Muscle of arm (tissue), 14 donors: ENCODE measurements at places on chromosomes 2 and 18. TPM values are rescaled to one million over a fixed set of nuclear protein-coding genes. Genes with fewer than 3 reads are reported as not detected.
A peak's percentile ranks its signal among the peaks of the same experiment; 100 is the strongest.

LANCL1 gene
- 65.3 TPM for polyA plus RNA-seq

WIPF1 gene
- polyA plus RNA-seq, result 53.5 TPM

POTEI gene
- 0.06 TPM for polyA plus RNA-seq

FLACC1 gene
- 1.6 TPM for polyA plus RNA-seq

- no peak for DNase-seq
Measured at GRCh38 chr18:55375930-55376329, 212.1 kb downstream of the TCF4 start.

- no peak for DNase-seq
Measured at GRCh38 chr2:191515551-191515950, 162.4 kb upstream of the NABP1 start.

GRCh38 chr2:201254081-201254730, 6.1 kb upstream of the CASP8 start:
- no peak for DNase-seq

- no peak for DNase-seq
Measured at GRCh38 chr2:39448169-39448502, 11.1 kb upstream of the MAP4K3 start.

- peak; percentile 95 for DNase-seq
Measured at GRCh38 chr2:43324259-43325106, 98.1 kb upstream of the ZFP36L2 start.

DNA sequence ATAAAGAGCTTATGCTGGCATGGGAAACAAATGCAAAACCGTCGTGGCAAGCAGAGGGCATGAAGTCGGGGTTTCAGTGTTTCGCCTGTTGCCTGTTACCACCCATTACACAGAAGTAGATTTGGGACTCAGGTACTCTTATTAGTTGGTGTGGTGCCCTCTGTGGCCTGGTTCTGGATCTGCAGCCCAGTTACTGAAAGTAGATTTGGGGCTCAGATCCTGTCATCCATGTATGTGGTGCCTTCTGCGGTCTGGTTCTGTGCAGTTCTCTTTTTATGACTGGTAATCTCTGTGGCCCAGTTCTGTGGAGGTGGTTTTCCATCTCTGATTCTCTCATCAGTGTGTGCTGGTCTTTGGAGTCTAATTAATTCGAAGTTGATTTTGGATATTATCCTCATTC, 45.2 kb downstream of the ADNP2 start:
- no peak for DNase-seq

DNA sequence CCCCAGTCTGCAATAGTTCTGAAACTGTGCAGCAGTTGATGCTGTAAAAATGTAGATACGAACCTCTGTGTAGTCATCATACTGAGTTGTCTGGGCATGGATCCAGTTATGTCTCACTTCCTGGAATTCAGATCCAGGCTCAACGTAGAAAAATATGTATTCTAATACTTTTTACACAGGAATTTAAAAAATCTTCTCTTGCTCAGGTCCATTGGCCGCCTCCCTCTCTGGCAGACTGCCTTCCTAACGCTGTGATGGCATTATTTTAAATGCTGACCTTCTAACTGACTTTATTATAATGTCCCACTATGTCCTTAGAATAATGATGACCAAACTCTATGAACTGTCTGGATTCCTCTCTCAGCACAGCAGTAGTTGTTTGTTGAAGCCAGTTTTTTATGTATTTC, 119.6 kb downstream of the FEZ2 start:
- peak; percentile 90 for DNase-seq

DNA sequence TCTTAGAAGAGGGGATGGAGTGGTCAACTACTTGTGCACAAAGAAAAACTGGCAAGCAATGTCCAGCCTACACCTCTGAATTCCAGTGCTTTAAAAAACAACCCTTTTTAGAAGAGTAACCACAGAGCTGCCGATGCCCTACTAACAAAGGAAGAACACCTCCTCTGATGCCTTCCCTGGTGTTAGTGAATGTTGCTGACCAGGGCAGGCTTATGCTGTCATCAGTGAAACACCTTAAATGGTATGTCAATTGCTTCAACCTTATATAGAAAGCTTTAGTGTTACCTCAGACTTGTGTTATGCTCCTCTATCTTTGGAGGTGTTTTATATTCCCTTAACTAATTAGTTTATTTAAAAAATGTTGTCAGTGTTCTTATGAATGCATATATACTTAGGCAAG, 79.7 kb upstream of the FZD5 start:
- DNase-seq, result no peak

DNA sequence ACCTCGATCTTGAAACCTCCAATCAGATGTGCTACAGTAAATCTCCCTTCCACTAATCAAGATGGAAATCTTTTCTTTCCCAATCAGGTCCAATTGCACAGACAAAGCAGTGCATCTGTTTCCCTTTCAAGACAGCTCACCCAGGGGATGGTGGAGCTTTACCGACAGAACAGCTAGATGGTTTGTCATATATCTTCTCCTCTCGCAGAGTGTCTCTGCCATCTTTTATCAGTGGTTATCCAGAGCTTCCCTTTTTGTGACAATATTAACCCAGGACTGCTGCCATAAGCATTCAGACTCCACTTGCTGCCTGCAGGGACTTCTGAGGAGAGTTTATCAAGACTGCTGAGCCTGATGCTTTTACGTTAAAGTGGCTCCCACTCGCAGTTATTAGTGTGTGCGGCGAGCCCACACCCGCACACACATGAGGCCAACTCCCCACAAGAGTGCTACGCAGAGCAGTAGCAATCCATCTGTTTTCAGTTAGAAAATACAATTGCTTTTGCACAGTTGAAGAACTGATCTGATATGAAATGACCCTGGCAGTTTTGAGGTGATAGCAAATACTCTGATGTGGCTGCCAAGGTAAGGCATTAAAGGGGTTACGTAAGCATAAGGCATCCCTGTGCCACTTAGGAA, 398.9 kb downstream of the NCKAP5 start:
- DNase-seq, result no peak

- DNase-seq, result no peak
Measured at GRCh38 chr18:77897606-77898005, 648.0 kb downstream of the GALR1 start.

DNA sequence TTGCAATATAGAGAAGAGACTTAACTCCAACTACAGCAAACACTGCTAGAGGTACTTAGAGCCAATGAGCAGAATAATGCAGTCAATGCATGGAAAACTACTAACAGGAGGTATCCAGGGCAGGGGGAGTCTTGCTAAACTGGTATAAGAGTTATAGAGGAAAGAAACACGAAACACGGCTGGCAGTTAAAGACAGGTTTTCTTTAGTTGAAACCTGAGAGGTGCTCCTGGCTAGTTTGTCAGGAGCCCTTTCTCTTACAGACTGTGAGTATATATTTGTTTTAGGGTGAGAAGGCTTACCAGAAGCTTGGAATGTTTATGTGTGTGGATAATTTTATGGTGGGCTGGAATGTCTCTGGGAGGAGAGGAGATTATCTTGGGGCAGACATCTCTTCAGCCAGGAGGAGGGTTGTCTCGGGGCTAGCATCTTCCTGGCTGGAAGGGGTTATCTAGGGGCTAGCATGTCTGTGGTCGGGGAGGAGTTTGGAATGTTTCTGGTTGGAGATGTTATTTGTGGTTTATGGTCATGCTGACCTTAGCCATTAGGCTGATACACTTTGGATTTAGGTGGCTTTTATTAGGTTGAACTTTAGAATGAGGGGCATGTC, 1048.8 kb downstream of the DPP10 start:
- DNase-seq, result no peak
